ENCODE measurements at places on chromosomes 13 and 19.

GRCh38 chr13:73273745-73274144, 214.9 kb downstream of the KLF5 start:
- no peak for DNase-seq

DNA sequence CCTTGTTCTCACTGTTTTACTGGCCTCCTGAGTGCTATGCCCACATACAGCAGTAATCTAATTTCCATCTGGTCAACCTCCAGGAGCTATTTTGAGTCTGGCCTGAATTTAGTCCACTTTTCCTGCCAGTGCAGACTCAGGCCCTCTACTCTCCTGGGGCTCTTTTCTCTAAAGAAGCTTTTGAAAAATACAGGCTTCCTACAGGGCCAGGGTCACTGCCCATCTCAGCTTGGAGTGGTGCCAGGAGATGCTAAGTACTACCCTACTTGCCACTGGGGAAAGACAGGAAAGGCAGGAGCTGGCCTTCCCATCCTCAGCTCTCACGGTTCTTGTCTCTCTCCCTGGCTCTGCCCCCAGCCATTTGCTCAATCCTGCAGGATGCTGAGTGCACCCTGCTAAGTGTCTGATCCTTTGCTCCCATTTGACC, 101.7 kb upstream of the SERP2 start:
- no peak for DNase-seq

DNA sequence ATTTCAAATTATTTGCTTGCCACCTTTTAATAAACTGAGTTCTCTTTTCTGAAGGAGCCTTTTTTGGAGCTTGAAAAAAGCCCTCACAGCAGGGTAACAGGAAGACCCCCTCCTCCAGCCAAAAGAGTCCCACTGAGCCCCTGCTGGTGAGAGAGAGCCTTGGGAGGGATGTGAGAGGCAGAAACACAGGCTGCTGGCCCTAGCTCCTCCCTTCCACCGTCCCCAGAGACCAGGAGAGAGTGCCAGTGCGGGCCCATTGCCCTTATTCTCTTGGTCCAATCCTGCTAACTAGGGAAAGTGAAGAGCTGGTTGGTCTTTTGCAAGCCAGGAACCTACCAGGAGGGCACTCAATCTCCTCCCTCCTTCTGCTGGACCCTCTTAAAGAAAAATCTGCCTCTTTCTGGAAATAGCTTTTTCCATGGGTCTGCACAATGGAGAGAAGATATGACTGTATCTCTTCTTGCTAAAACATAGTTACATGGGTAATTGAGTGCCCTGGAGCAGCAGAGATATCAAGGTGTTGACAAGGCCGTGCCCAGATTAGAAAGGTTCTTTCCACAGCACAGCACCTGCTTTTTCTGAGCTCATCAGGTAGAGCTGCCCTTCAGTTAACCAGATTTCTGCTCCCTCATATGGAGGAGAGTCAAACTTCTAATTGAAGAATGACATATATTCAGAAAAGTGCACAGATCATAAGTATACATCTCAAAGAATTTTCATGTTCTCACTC, 113.9 kb downstream of the LRCH1 start:
- DNase-seq = no peak

GRCh38 chr13:76826527-76826926, 59.7 kb downstream of the KCTD12 start:
- DNase-seq = no peak

DNA sequence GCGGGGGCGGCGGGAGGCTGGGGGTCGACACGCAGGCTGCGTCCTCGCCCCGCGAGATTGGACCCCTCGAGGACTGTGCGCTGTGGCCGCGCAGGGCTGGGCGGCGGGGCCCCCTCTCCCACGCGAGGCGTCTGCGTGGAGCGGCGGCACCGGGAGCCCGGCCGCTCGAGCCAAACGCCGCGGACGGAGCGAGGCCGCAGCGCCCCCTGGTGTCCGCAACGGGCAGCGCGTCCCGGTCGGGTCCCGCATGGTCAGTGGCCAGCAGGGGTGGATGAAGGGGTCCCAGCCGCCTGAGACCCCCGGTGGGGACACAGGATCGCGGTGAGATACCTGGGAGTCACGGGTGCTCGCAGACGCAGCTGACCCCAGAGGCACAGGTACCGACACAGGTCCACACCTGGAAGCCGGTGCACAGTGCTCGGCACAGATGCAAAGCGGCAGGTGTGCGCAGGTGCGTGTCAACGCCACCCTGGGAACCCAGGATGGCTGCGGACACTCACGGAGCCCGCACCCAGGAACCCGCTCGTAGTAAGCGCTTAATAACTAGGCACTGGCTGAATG, 2.1 kb upstream of the CIRBP start:
- DNase-seq = no peak

DNA sequence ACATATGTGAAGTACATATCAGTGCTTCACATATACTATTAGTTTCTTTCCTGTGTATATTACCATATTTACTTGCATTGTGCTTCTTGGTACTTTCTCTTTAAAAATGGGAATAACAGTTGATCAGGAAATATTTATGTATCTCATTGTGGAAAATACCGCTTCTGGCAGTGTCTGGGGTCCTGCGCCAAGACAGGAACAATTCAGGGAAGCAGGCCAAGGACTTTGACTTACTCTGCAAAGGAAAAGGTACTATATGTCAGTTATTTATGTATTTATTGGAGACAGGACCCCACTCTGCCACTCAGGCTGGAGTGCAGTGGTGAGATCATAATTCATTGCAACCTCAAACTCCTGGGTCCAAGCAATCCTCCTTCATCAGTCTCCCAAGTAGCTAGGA, 57.7 kb upstream of the NBEA start:
- no peak for DNase-seq

DNA sequence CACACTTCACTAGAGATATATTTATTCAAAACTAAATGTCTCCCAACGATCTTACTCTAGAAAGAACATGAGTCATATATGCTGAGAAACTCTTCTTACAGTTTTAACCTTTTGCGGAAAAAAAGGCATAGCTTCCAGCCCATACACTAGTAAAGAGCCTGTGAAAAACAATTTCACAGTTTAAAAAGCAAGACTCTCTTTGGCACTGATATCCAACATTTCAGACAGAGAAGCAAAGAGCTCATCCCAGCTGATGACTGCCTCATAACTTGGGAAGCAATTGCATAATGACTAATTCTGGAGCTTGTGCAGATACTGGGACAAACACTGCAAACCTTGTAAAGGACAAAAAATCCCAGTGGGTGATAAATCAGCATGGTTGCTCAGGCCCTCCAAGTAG, 88.0 kb downstream of the ENOX1 start:
- DNase-seq = no peak

DNA sequence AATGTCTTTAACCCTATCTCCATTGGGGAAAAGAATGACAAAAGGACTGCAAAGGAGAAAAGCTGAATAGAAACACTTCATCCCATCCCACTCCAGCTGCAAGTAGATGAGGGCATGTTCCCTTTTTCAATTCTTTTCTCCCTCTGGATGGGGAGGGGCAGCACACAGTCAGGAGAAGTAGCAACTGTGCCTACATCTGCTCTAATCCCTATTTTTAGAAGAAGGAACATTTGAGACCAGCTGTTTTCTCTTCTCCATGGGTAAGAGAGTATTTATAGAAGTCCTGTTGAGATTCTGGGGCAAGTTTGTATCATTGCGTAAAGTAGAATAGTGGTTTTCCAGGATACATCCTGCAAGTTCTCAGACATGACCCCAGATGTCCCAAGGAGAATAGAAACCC, 9.3 kb upstream of the GTF3A start:
- DNase-seq = no peak

DNA sequence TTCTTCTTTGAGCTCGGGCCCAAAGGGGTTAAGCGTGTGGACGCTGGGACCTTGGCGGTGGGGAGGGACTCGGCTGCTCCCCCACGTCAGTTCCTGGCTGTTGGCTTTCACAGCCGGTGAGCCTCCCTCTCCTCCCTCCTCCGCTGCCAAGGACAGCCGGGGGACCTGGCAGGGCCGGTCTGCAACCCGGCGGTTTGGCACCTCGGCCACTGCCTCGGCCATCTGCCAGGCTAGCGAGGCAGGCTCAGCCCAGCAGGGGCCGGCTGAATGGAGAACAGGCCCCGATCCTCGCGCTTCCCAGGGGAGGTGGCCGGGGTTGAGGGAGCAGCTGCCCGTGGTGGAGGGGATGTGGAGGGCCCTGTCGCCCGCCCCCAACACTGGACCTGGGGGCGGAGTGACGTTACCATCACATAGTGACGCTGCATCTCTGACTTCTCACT, 5.0 kb downstream of the TLE5 start:
- DNase-seq = no peak

DNA sequence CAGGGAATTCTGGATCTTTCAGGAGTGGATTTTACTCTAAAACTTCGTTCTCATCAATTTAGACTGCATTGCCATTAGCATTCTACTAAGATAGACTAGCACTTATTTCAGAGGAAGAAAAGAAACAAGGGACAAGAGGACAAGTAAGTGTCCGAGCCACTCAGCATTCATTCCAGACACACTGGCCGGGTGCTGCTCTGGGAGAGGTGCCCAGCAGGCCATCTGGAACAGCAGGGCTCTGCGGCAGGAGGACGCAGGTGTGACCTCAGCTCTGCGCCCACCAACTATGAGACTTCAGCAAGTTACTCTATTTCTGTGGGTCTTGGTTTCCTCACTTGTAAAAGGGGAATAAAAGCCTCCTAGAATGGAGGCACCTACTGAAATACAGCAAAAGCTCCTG, 4.2 kb downstream of the EPS15L1 start:
- no peak for DNase-seq

DNA sequence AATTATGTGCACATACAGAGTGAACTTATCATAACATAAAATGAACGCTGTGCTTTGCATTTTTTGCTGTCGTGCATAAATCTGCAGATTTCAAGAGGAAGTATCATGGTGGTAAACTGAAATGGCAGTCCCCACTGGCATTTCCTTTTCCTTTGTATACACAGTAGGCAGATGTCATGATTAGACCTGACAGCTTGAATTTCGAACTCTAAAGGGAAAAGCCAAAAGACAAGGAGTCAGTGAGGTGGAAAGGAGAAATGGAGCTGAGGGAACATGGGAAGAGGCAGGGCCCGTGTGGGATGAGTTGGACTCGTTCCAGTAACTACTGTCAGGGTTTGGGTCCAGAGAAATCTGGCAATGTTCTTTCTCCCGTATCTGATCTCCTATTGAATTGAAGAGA, 454.1 kb upstream of the SGCG start:
- no peak for DNase-seq

- DNase-seq = peak; percentile 74
These were observed 1.1 kb downstream of the UBXN6 start for GRCh38 chr19:4456476-4456842.

- no peak for DNase-seq
These were observed 18.0 kb downstream of the CACNG6 start for GRCh38 chr19:54009440-54009839.

GRCh38 chr19:1169411-1169791, 4.7 kb downstream of the SBNO2 start:
- DNase-seq = no peak

DNA sequence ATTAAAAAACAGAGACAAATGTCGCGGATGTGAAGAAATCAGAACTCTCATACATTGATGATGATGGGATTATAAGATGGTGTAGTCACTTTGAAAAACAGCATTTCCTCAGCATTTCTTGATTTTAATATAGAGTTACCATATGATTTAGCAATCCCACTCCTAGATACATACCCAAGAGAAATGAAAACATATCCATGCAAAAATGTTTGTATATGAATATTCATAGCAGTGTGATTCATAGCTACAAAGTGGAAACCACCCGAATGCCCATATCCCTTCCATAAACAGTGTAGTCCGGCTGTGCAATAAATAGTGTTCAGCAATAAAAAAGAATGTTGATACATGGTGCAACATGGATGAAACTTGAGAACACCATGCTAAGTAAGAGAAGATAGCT, 44.6 kb downstream of the DPY19L3 start:
- DNase-seq = no peak

DNA sequence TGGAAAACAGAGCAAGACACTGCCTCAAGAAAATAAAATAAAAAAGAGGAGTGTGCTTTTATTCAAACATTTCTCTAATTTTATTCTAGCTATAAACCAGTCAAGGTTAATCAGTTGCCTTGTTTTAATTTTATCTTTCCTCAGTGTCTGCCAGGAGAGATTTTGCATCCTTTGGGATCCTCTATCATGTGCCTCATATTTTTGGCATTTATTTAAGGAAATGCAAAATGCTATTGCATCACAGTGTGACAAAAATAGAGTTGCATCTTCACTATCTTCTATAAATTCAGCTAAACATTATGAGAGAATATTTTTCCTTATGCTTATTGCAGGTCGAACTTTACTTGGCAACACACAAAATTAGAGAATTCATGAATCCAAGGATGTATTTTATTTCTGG, 639.0 kb upstream of the KLF12 start:
- no peak for DNase-seq

DNA sequence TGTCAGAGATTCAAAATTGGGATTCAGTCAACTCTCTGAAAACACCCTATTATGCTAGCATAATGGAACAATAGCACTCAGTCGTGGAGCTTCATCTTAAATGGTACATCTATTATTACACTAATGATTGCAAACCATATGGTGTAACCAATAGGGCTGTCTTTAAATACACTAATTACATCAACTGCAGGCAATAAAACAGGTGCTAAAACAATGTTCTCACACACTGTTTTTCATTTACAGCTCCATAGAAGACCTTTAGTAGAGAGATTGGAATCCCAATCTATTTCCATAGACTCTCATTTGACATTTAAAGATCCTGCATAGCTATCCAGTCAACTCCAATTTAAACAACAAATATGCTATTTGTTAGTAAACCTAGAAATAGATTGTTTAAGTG, 1917.4 kb downstream of the OLFM4 start:
- DNase-seq = peak; percentile 63

GRCh38 chr19:1156305-1156801, 17.7 kb downstream of the SBNO2 start:
- DNase-seq = no peak

DNA sequence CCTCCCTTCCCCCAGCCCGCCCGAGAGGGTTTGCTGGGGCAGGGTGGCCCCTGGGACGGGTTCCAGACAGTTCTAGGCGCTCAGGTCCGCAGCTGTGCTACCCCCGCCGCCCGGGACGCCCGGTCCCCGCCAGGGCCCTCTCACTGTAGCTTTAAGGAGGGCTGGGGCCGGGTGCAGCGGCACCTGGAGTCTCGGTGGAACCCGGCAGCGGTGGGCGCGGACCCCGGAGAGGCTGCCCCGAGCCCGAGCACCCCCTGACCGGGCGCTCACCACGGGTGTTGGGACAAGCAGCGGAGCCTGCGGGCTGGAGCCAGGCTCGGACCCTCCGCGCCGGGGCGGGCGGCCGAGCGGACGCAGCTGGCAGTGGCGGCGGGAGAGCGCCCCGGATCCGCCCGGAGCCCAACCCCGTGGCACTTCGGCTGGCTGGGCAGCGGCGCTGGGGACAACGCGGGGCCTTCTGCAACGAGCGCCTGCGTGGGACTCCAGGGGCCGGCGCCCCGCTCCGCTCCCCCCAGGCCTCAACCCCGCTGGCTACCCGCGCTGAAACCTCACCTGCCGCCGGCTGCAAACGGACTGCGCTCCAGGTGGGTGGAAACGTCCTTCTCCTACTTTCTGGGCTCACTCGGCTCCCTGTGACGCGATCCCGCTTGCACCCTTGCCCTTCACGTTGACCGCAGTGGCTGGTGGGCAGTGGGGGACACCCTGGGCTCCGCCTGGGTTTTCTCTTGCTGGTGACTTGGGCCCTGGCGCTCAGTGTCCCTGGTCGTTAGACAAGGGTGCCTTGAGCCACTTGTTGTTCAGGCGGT, 81.1 kb downstream of the ZNF429 start:
- DNase-seq = no peak
